Vagina (tissue), 2 donors: ENCODE measurements at places on chromosomes 11 and 22. TPM values are rescaled to one million over a fixed set of nuclear protein-coding genes. Genes with fewer than 3 reads are reported as not detected.

Gene ACTN3
- total RNA-seq = not detected

GRCh38 chr22:49400941-49401598 is 426.6 kb downstream of the BRD1 start:
- DNase-seq = peak; percentile 70
- peaks cover 3% of the 10 kb centered on the region for H3K27me3 ChIP-seq
- H3K4me3 ChIP-seq = no peak overlapping the region
- H3K27ac ChIP-seq = no peak overlapping the region
- no peaks in the 10 kb centered on the region for H3K36me3 ChIP-seq

DNA sequence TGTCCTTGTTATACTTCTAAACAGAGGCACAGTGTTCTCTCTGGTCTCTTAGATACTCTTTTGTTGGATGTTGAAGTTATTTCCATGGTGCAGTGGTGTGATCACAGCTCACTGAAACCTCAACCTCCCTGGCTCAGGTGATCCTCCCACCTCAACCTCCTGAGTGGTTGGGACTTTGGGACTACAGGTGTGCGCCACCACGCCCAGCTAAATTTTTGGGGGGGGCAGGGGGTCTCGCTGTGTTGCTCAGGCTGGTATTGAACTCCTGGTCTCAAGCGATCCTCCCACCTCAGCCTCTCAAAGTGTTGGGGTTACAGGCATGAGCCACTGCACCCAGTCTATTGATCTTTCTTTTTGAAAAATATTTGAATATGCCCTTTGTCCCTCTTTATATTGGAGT is 14.9 kb downstream of the ZNF74 start:
- no peak overlapping the region for H3K4me3 ChIP-seq
- no peaks in the 10 kb centered on the region for H3K4me1 ChIP-seq
- H3K27me3 ChIP-seq = no peaks in the 10 kb centered on the region
- H3K36me3 ChIP-seq = peaks cover 29% of the 10 kb centered on the region
- H3K27ac ChIP-seq = no peak overlapping the region
- DNase-seq = no peak

- H3K4me1 ChIP-seq = peaks cover 18% of the 10 kb centered on the region
- H3K27ac ChIP-seq = no peak overlapping the region
- no peak overlapping the region for H3K4me3 ChIP-seq
- H3K27me3 ChIP-seq = no peaks in the 10 kb centered on the region
- no peaks in the 10 kb centered on the region for H3K36me3 ChIP-seq
Observed at GRCh38 chr11:119990309-119991021, 147.4 kb downstream of the TRIM29 start.

DNA sequence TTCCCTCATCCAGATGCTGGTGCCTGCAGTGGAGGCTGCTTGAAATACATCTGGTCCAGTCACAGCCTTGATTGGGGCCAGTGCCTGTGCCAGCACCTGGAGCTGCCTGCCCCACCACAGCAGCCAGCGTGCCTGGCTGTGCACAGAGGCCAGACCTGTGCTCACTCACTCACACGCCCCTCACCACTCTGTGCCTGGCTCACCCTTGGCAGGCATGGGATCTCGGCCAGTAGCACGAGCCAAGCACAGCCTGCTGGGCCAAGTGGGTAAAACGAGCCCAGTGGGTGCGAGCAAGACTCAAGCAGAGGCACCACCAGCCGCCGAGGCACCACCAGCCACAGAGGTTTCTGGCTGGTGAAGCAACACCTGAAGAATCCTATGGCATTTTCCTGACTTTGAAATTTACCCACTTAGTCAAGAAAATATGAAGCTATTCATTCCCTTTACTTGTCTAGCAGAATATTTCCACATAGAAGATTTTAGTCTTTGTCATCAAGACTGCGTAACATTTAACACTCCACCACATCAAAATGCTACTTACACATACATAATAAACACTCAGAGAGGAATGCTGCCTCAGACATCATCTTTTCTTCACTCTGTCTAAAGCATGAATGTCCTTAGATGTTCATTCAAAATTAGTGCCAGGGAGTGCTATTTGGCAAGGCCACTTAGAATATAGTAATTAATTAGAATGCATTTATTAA is 424.3 kb upstream of the FAT3 start:
- no peaks in the 10 kb centered on the region for H3K36me3 ChIP-seq
- no peak for DNase-seq
- H3K27me3 ChIP-seq = no peaks in the 10 kb centered on the region
- no peak overlapping the region for H3K27ac ChIP-seq

Gene MIAT
- total RNA-seq = 2.7 TPM

- no peak overlapping the region for H3K4me3 ChIP-seq
- H3K36me3 ChIP-seq = peaks cover 22% of the 10 kb centered on the region
- DNase-seq = no peak
Observed at GRCh38 chr22:29772170-29772641, 5.0 kb downstream of the UQCR10 start.

- H3K36me3 ChIP-seq = no peaks in the 10 kb centered on the region
- no peaks in the 10 kb centered on the region for H3K4me1 ChIP-seq
- no peak for DNase-seq
- no peak overlapping the region for H3K4me3 ChIP-seq
- H3K27me3 ChIP-seq = no peaks in the 10 kb centered on the region
Observed at GRCh38 chr11:82003671-82004515, 729.8 kb downstream of the FAM181B start.

Gene CELF1
- total RNA-seq = 100 TPM

Gene MAP6
- total RNA-seq = 6.9 TPM

DNA sequence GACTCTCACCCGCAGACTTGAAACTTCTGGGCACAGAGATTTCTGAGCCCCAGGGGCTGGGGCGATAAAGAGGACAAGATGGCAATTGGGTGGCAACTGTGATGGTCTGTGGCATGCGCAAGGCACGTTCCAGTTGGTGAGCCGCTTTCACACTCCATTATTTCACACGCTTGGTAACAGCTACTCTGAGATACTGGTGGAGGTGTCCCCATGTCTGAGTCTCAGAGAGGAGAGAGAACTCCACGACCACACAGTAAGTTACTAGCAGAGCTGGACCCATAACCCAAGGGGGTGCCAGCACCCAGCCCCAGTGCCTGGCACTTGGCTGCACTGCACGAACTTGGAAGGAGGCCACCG is 6.0 kb upstream of the KCNJ4 start:
- peaks cover 11% of the 10 kb centered on the region for H3K4me1 ChIP-seq
- H3K36me3 ChIP-seq = no peaks in the 10 kb centered on the region
- no peak overlapping the region for H3K27ac ChIP-seq
- H3K4me3 ChIP-seq = peak overlapping the region; percentile 1
- DNase-seq = no peak

DNA sequence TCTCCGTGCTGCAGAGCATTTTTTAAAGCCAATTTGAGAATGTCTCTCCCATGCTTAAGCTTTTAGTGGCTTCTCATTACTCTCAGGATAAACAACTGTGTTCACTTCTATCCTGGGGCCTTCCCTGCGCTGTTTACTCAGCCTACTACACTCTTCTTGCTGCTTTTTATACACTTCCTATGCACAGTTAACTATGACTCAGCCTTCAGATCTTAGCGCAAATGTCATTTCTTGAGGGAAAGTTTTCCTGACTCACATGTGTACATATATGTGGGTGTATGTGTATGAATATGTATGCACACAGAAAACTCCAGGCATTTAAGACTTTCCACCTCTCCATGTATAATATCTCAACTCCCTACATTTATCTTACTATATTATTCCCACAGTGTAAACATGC is 9.8 kb downstream of the THAP12 start:
- no peaks in the 10 kb centered on the region for H3K36me3 ChIP-seq
- no peak for DNase-seq
- no peak overlapping the region for H3K4me3 ChIP-seq
- peaks cover 27% of the 10 kb centered on the region for H3K4me1 ChIP-seq
- no peaks in the 10 kb centered on the region for H3K27me3 ChIP-seq
- H3K27ac ChIP-seq = no peak overlapping the region

Gene FXYD6
- total RNA-seq = 75.4 TPM

DNA sequence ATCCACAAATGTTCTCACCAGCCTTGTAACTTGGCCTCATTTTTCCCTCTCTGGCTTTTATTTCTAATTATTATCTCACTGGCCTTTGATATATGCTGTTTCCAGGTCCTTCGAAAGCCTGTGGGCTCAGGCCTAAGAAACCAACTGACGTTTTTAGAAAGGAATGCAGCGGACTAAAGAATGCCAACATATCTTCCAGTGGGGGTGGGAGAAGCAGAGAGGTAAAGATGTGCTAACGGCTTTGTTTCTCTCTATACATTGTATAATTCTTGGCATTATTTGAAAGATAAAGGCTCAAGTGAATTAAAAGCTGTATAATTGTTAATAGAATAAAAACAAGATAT is 28.2 kb downstream of the OR6Q1 start:
- DNase-seq = no peak
- H3K4me1 ChIP-seq = no peaks in the 10 kb centered on the region
- no peaks in the 10 kb centered on the region for H3K27me3 ChIP-seq
- H3K27ac ChIP-seq = no peak overlapping the region

GRCh38 chr11:112724496-112724790 is 236.8 kb upstream of the NCAM1 start:
- H3K4me1 ChIP-seq = no peaks in the 10 kb centered on the region
- DNase-seq = peak; percentile 58
- no peaks in the 10 kb centered on the region for H3K27me3 ChIP-seq
- no peak overlapping the region for H3K27ac ChIP-seq

DNA sequence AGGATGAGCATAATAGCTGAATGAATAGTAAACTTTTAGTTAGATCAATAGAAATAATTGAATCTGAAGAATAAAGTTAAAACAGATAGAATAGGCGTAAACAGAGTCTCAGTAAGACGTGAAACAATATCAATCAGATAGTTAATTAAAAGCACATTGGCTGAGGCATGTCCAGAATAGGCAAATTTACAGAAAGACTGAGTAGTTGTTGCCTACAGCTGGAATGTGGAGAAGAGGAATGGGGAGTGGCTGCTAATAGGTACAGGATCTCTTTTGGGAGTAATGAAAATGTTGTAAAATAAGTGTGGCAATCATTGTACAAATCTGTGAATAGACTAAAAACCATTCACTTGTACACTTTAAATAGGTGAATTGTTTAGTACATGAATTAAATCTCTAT is 36.3 kb upstream of the ME3 start:
- H3K4me3 ChIP-seq = no peak overlapping the region
- H3K36me3 ChIP-seq = no peaks in the 10 kb centered on the region
- no peaks in the 10 kb centered on the region for H3K27me3 ChIP-seq
- no peak for DNase-seq
- no peak overlapping the region for H3K27ac ChIP-seq
- H3K4me1 ChIP-seq = peaks cover 11% of the 10 kb centered on the region

DNA sequence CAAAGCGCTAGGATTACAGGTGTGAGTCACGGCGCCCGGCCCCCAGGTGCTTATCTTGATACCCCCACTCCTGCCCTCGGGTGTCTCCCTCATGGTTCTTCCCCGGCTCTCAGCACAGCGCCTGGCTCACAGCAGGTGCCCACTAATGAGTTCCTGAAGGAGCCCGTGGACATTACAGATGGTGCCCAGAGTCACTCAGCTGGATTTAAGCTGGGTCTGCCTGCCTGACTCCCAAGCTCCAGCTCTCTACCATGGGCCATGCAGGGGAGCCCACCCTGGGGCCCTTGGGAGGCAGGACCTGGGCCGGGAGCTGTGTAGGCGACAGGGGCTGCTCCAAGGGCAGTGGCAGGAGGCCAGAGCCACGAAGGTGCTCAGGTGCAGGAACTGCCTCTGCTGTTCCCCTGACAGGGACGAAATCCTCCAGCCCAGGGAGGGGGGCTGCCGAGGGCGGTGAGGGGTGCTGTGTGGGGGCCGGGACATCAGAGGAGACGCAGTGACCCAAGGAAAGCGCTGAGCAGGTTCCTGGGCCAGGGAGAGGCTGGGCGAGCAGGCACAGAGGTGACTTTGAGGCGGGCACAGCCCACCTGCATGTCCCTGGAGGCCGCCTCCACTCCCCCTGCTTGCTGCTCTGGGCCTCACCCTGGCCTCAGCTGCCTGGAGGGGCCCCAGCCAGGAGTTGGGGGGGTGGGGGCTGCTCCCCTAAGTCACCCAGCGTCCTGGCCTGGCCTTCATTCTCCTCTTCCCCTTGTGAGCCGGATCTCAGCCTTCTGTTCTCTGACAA is 14.6 kb upstream of the FLRT1 start:
- no peaks in the 10 kb centered on the region for H3K36me3 ChIP-seq
- no peak for DNase-seq
- H3K4me3 ChIP-seq = no peak overlapping the region
- H3K27ac ChIP-seq = no peak overlapping the region

- peaks cover 20% of the 10 kb centered on the region for H3K4me1 ChIP-seq
- no peaks in the 10 kb centered on the region for H3K27me3 ChIP-seq
- no peaks in the 10 kb centered on the region for H3K36me3 ChIP-seq
- H3K27ac ChIP-seq = peak overlapping the region; percentile 68
- H3K4me3 ChIP-seq = peak overlapping the region; percentile 38
- DNase-seq = no peak
Observed at GRCh38 chr22:19523240-19524169, 705 bp downstream of the CLDN5 start.

DNA sequence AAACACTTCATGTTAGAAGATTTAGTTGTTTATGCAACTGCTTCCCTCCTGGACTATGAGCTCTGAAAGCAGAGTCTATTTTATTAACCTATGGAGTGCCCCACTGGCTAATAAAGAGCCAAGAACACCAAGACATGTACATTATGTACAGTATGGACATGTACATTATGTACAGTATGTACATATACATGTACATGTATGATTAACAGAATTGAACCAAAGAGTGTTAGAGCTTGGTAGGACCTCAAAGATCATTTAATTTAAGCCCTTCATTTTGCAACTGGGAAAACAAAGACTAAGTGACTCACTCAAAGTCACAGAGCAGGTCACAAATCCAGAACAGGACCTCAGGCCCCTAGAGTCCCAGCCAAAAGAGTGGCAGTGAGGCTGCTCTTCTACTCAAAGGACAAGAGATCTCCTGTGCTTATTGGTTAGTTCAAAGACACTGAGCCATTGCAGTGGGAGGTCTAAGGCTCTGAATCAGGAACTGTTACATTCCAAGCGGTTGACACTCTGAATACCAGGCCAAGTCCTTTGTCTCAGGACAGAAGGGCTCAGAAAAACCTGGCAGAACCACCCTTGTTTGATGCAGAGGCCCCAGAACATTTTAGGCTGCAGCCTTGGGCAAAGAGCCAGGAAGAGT is 103.8 kb downstream of the FAM168A start:
- peaks cover 14% of the 10 kb centered on the region for H3K4me1 ChIP-seq
- DNase-seq = no peak
- no peak overlapping the region for H3K27ac ChIP-seq
- H3K36me3 ChIP-seq = no peaks in the 10 kb centered on the region
- no peak overlapping the region for H3K4me3 ChIP-seq
- no peaks in the 10 kb centered on the region for H3K27me3 ChIP-seq

DNA sequence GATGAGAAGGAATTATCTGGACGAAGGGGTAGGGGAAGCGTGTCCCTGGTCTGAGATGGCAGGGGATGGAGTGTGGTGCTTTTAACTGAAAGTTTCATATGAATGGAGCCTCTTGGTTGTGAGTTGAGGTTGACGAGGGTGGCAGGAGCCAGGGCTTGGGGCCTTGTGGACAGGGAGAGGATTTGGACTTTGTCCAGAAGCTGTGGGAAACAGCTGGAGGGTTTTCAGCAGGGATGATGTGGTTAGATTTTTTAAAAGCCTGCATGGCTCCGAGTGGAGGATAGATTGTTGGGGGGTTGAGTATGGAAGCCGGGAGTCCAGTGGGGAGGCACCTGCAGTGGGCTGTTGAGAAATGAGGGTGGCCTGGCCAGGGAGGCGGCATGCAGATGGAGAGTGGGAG is 24.8 kb downstream of the MYO7A start:
- H3K36me3 ChIP-seq = no peaks in the 10 kb centered on the region
- DNase-seq = no peak
- H3K27ac ChIP-seq = no peak overlapping the region
- peaks cover 6% of the 10 kb centered on the region for H3K4me1 ChIP-seq
- no peak overlapping the region for H3K4me3 ChIP-seq
